Fibroblast of skin of abdomen (primary cell): ENCODE measurements at places on chromosomes 12 and 14.
A peak's percentile ranks its signal among the peaks of the same experiment; 100 is the strongest.

DNA sequence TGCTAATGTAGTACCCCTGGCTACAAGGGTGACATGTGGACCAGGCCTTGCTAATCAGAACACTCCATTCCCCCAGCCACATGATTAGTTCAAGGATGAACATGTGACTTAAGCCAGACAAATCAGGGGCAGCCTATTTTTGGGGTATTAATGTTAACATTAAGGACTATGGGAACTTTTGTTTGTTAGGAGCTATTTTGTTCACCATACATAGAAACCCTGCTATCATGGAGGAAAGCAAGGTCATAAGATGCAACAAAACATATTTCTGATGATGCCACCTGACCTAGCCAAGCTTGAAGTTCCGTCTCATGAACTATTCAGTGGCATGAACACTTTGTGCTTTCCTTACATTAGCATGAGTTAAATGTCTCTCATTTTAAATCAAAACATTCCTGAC, 90.8 kb upstream of the PELI2 start:
- DNase-seq: no peak

- no peak for DNase-seq
These were observed 172.5 kb upstream of the ARID2 start for GRCh38 chr12:45557016-45557415.

DNA sequence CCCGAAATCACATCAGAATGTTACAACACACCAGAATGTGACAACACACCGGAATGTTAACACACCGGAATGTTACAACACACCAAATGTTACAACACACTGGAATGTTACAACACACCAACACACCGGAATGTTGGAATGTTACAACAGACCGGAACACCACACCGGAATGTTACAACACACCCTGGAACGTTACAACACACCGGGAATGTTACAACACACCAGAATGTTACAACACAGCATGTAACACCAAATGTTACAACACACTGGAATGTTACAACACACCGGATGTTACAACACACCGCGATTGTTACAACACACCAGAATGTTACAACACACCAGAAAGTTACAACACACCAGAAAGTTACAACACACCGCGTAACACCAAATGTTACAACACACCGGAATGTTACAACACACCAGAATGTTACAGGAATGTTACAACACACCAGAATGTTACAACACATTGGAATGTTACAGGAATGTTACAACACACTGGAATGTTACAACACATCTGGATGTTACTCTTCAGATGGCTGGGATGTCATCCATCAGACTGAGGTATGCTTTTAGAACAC, 21.1 kb downstream of the CHFR start:
- peak; percentile 57 for DNase-seq

DNA sequence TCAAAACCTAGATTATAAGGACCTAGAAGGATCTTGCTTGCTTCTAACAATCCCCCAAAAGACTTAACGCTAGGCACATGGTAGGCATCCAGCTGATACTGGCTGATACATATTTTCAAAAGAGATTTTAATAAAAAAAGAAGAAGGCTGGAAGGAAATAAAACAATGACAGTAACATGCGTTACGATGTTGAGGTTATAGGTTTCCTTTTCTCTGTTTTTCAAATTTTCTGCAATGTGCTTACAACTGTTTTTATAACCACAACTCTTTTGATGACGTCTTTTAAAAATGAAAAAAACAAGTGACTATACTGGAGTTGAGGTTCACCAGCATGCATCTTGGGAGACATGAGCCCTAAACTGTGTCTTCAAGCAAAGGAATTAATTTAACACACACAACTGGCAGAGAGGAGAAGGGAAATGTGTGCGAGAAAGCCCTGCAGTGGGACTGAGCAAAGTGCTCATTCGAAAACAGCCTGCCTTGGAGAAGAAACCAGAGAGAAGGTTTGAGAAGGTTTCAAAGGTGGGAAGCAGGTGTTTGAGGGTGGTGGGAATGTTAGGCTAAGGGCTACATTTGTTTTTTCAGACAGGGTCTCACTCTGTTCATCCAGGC, 80.4 kb downstream of the DUSP16 start:
- DNase-seq: no peak

GRCh38 chr14:54625112-54625511, 58.2 kb downstream of the SAMD4A start:
- peak; percentile 91 for DNase-seq

GRCh38 chr12:4556735-4557530, 5.1 kb upstream of the DYRK4 start:
- DNase-seq: no peak

GRCh38 chr14:49745191-49745590, 22.8 kb upstream of the KLHDC2 start:
- DNase-seq: no peak

- no peak for DNase-seq
These were observed 27.3 kb downstream of the PPFIBP1 start for GRCh38 chr12:27551172-27551840.

DNA sequence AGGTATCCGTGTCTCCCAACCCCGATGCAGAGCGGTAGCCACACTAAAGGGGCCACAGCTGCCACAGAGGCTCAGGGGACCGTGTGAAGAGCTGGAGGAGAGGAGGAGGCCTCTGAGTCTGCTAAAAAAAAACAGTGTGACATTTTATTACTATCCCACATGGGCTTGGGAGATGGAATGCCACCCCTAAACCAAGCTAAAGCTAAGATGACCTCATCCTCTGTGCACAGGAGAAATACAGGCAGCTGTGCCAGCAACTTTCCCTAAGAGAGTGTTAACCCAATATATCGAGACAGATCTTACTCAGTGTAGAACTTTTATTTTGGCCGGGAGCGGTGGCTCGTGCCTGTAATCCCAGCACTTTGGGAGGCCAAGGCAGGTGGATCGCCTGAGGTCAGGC, 18.0 kb downstream of the BCL2L14 start:
- peak; percentile 12 for DNase-seq

GRCh38 chr14:92198804-92199203, 77.0 kb downstream of the CPSF2 start:
- DNase-seq: no peak
